ENCODE measurements at places on chromosomes 3 and 15. TPM values are rescaled to one million over a fixed set of nuclear protein-coding genes. Genes with fewer than 3 reads are reported as not detected.

The TM2D3 gene
- 47.4 TPM for total RNA-seq

DNA sequence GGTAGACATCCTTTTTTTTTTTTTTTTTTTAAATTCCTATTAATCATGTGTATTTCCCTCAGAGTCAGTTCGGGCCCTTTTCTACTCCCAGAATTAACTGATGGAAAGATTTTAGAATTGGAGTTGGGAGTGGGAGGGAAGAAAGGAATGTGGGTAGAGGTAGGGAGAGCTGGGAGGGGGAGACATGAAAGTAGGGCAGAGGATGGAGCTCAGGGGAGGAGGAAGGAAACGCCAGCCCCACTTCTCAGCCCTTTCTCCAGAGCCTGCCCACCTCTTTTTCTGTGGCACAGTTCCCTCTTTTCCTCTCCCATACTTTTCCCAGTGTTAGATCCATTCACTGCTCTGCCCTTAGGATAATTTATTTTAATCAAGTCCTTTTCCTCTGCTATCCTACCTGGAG lies 129.4 kb downstream of the VPS8 start:
- no peak for DNase-seq

GRCh38 chr3:133466531-133467386 lies 66.9 kb downstream of the BFSP2 start:
- no peak for DNase-seq

DNA sequence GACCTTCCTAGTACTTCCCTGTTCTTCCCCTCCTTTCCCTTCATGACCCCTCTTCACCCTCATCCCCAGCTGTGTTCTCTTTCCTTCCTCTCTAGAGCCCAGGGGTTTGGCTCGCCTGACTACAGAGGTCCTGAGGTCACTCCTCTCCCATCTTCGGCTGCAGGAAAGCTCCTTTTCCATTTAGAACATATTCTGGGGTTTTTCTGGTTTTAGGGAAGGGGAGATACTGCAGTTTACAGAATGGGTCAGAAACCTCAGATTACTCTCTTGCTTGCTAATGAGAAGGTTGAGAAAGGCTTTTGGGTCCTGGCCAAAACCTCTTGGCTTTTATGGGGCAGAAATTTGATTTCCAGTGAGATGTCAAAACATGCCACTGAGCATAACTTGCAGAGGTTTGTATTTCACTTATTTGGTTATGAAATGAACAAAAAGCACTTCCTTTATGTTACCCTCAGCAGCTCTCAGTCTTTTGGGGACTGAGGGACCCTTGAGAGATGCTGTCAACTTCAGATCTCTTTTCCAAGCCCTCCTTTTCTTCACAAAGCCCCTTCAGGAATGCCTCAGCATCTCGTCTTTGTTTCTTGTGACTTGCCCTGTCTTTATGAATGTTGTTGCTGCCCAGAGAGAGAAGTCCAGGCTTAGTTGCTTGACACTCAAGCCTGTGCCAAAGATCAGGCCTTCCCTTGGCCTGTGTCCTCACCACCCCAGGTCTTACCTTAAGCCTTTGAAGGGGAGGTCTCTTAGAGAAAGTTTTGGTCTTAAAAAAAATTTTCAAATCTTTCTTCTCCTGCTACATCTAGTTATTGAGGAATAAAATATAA lies 121.7 kb upstream of the TPM1 start:
- no peak for DNase-seq

DNA sequence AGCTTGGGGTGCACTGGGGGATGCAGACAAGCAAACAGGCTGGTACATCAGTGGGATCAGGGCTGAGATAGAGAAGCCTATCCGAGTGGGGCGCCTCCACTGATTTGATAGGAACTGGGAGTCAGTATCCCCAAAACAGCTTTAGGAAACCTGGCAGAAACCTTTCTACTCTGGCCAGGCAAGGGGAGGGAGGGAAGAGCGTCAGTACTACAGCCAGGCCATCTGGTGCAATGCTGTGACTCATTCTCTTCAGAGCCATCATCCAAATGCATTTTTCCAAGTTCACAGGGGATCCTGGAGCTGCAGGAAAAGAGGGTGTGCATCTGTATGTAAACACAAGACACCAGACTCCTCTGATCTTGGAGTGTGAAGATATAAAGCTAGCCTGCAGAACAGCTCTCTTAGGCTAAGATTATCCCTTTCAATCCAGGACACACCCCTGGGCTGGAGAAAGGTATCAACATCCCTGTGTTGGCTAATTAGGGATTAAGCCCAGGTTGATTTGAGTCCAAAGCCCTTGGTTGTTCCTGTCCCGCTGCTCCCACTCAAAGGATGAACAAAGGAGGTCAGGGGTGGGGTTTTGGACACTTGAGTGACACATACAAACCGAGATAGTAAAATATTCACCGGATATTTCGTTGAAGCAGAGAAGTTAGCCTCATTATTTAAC lies 9.3 kb downstream of the GALNT15 start:
- no peak for DNase-seq

Measured in upper lobe of right lung (tissue), 1 donor.